Fibroblast of upper back skin (primary cell): ENCODE measurements at places on chromosomes 3 and 15.
A peak's percentile ranks its signal among the peaks of the same experiment; 100 is the strongest.

GRCh38 chr3:49173116-49173791, 1.9 kb downstream of the KLHDC8B start:
- DNase-seq, result peak; percentile 47

GRCh38 chr15:63244399-63244798, 33.0 kb upstream of the APH1B start:
- DNase-seq, result peak; percentile 61

DNA sequence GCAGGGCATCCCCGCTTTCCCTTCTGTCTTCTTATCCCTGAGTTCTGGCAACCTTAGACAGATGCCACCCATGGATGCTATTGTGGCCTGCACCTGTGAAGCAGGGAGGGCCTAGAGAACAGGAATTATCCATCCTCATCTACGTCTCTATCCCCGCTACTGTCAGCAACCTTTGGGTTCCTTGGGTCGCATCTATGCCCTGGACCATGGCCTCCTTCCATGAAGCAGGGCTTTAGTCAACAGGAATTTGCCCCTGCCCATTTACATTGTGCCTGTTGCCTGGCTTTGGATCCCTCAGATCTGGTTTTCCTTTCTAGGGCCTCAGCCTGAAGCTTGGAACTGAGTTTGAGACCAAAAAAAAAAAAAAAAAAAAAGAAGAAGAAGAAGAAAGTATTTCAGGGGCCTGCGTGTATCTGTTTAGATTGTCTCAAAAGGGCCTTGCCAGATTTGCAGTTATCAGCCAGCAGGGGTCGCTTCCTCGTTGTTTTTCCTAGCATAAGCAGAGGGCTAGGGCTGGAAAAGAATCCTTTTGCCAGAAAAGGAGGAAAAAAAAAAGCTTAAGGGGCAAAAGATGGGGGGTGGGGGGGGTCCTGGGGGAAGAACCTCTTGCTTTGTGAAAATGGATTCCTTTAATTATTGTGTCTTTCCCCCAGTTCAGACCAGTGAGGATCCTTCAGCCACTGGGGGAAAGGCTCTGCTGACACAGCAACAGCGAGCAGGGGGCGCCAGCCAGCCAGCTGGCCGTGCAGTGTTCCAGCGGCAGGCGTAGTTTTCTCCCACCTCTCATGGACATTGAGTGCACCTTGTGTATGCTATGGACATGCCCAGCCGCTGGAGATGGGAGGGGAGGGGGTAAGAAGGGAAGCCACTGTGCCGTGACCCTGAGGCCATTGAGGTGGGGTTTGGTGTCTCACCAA, 65.7 kb upstream of the ALDH1L1 start:
- DNase-seq, result peak; percentile 50

- no peak for DNase-seq
Measured at GRCh38 chr3:13879946-13880810, at the start of gene WNT7A. Gene WNT7A (minus strand): TSS chr3:13880071. CDS start chr3:13879816, 255 bp downstream.

DNA sequence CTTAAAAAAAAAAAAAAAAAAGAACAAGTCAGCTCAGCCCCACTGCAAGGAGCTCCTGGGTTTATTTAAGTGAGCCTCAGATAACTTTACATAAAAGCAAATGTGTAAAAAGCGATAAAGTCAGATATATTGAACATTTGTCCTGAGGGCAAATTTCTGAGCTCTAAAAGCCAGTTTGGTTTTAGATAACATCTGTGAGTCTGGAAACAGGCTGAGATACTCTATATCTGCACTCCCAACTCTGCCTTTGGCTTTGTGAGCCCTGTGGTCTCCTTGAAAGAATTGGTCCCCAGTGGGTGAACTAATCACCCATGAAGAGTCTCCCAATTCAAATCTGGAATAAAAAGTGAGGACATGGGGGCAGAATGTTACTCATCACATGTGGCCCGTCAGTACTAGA, 104.6 kb downstream of the APBA2 start:
- DNase-seq, result no peak

DNA sequence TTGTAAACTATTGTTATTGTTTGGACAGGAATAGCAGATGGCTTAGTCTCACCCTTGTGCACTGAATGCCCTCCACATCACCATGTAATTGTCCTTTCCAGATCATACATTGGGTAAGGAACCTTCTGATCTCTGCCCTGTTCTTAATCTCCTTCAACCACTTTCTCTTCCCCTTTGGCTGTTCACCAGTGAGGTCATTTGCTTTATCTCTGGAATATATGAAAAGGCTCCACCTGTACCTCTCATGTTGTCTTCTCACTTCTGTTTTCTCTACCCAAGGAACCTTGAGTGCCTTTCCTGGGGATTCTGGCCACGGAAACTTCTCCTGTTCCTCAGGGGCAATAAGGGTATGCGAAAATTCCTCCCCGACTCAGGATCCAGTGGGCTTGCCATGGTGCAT, 28.5 kb downstream of the MCTP2 start:
- DNase-seq, result no peak

- DNase-seq, result peak; percentile 87
Measured at GRCh38 chr3:123723522-123724168, 138.8 kb upstream of the HACD2 start.

- no peak for DNase-seq
Measured at GRCh38 chr3:197343656-197344408, 45.4 kb upstream of the DLG1 start.

DNA sequence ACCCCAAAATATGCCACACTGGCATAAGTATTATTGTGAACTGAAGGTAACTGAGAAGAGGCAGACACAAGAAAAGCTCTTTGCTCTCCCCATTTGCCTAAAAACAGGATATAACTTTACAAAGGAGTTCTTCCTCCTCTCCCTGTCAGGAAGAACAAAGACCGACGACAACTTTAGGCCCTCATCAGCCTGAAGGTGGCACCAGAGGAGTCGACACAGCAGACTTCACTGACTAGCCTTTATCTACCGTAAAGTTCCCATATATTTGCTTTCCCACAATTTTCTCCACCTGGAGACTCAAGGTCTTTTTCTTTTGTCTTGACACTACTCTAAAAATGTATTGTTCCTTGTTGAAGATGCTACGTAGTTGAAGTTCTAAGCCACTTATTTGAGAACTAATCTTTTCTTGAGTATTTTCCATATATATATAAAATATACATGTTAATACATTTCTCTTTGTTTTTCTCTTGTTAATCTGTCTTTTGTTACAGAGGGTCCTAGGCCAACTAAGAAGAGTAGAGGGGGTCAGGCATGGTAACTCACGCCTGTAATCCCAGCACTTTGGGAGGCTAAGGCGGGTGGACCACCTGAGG, 16.2 kb upstream of the XIRP1 start:
- DNase-seq, result peak; percentile 63

- DNase-seq, result no peak
Measured at GRCh38 chr15:27831384-27832236, 267.5 kb downstream of the OCA2 start.

GRCh38 chr3:12495749-12496452, 11.6 kb downstream of the TSEN2 start:
- no peak for DNase-seq

DNA sequence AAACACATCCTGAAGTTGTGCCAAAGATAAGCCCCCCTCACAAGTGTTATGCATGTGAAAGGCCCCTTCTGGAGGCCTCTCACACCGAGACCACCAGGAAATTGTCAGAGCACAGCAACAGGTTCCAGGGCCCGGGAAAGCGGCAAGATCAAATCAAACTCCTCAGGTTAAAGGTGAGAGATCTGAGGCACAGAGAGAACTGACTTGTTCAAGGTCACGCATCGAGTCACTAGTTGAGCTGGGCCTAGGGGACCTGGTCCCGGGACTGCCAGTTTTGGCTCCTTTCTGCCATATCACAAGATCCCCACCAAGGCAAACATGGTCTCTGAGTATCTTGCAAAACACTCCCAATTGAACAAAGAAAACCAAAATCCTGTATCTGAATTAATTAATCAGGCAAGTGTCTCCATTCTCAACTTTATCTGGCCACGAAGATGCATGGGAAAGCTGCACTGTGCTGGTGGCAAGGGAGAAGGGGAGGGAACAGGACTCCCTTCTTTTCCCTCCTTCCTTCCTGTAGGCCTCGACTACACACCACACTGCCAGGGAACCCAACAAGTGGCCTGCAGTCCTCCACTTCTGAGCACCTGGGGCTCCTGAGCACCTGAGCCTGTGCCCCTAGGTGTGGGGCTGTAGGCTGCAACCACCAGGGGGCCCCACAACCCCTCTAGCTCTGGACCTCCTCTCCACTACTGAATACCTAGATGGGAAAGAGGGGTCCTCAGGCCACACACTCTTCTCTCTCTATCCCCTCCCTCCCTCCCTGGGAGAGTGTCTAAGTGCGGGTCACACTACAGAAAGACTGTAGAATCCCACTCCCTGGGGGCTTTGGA, 37.3 kb downstream of the ANP32A start:
- no peak for DNase-seq

GRCh38 chr3:174495311-174495710, 363.8 kb upstream of the NAALADL2 start:
- DNase-seq, result peak; percentile 79

GRCh38 chr3:101182734-101183133, 137.6 kb downstream of the IMPG2 start:
- DNase-seq, result peak; percentile 50

GRCh38 chr15:26537663-26538062, 235.2 kb downstream of the GABRB3 start:
- no peak for DNase-seq

GRCh38 chr3:49649576-49649975, 24.6 kb upstream of the APEH start:
- DNase-seq, result peak; percentile 21

DNA sequence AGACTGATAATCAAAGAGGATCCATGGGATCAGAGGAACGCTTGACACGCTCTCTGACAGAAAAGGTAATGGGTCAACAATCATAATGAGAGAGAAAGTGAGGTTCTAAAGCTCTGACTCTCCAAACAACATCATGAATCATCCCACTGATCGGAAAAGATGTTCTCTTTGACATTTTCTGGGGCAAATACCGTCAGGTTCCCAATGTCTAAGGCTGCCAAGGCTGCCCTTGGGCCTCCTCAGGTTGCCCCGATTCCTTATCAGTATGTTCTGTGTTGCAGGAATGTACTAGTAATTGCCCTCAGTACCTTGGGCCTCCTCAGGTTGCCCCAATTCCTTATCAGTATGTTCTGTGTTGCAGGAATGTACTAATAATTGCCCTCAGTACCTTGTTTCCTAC, 60.9 kb downstream of the NPTN start:
- DNase-seq, result no peak

- DNase-seq, result peak; percentile 9
Measured at GRCh38 chr3:80771085-80771484, 990.4 kb downstream of the GBE1 start.

- peak; percentile 73 for DNase-seq
Measured at GRCh38 chr3:66816090-66816761, 181.9 kb upstream of the KBTBD8 start.

- no peak for DNase-seq
Measured at GRCh38 chr3:123657111-123657510, 72.3 kb upstream of the HACD2 start.

- peak; percentile 5 for DNase-seq
Measured at GRCh38 chr15:38455092-38455491, 1.2 kb downstream of the FAM98B start.

GRCh38 chr15:47516558-47516957, 200.7 kb upstream of the SEMA6D start:
- peak; percentile 30 for DNase-seq

- DNase-seq, result peak; percentile 79
Measured at GRCh38 chr15:39215015-39215414, 365.9 kb upstream of the THBS1 start.

DNA sequence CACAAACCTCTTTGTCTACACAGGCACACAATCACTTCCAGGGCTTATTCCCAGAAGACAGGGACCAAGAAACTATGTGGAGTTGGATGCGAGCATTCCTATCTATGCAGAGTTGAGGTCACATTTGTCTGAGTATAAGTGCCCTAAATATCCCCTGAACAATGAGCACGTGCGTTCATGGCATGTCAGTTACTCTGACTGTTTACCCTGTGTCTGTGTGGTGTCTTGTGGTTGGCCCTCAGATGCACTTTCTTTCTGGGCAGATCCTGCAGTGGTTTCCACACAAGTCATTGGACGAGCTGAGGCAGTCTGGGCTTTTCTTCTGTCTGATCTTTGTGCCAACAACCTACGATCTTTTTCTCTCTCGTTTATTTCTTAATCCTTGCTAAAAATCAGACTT, 134.5 kb downstream of the FBN1 start:
- DNase-seq, result no peak

DNA sequence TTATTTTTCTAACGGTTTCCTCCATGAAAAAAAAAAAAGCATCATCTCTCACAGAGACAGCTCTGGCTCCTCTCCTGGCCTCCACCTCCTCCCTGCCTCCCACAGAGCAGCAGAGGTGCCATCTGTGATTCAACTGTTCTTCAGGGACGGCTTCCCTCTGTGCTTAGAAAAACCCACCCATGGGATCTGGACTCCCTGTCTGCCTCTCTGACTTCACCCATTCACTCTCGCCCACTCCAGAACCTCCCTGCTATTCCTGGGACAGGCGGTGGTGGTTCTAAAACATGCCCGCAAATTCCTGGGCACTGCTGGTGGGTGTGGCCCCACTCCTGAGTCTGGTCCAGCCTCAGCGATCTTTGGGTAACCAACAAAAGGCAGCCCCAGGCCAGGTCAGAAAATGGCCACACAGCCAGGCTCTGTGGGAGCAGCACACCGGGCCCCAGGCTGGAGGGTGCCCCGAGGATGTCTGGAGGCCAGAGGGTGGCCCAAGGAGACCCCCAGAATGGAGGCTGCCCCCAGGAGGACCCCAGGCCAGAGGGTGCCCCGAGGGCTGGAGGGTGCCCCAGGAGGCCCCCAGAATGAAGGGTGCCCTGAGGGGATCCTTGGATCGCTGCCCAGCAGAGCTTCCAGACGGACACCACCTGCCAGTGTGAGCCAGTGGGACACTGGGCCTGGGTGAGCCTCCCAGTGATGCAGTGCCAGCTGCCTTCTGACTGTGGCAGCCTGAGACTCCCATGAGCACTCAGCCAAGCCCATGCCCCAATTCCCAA, 2.6 kb upstream of the CHST13 start:
- no peak for DNase-seq

DNA sequence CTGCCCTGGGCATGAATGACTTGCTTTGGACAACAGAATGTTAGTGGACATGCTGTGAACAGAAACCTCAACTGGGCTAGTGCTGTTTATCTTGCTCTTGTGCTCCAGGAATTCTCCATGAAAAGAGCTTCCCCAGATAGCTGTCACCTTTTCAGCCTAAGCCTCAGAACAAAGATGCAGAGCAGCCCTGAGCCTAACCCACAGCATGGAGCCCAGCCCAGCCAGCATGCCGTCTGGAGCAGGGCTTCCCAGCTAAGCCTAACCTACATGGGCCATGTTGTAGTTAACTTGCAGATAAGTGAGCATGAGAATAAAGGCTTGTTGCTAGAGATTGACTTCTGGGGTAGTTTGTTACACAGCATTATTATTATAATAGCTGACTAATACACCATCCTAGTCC, 48.9 kb downstream of the SCN5A start:
- no peak for DNase-seq

- DNase-seq, result no peak
Measured at GRCh38 chr3:14366915-14367823, 35.2 kb upstream of the SLC6A6 start.

- no peak for DNase-seq
Measured at GRCh38 chr3:37808656-37809055, 53.0 kb upstream of the CTDSPL start.

GRCh38 chr3:30810625-30811024, 83.8 kb downstream of the GADL1 start:
- no peak for DNase-seq

GRCh38 chr3:111194048-111194447, 122.4 kb downstream of the NECTIN3 start:
- no peak for DNase-seq

- DNase-seq, result no peak
Measured at GRCh38 chr3:141414800-141415462, 46.6 kb downstream of the ZBTB38 start.
